NCI-H2171 treated with DMSO at 0.1 percent for 48 hours (cell line): ENCODE measurements at places on chromosomes 16 and 17.

- peak; percentile 89 for DNase-seq
Measured at GRCh38 chr16:85227084-85227945, 115.0 kb upstream of the CIBAR2 start.

DNA sequence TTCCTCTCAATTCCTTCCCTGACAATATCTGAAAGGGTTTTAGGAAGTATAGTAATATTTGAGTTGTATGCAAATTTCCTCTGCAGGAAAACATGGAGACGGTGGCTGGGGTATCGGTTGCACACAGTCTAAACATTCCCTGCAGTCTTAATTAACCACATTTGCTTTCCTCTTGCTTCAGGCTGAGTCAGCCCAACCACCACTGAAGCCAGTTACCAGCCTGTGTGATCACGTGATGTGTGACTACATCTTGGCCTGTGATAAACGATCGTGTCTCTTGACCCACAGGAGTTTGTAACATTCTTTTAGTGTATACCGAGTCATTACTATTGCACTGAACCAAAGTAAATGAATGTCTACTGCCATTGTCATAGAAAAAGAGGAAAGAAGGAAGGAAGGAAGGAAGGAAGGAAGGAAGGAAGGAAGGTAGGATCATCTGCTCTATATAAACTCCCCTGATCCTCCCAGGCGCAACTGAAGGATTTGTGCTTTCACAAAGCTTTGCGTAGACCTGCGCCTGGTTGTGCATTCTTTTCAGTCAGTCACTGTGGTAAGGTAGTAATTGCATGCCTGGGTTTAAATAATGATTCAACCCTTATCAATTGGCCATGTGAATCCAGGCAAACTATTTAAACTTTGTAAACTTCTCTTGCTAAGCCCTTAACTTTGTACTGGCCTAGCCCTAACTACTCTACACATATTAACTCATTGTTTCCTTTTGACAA lies 280.6 kb upstream of the SALL1 start:
- no peak for DNase-seq

- no peak for DNase-seq
Measured at GRCh38 chr17:4005296-4006164, 41.3 kb upstream of the ATP2A3 start.

- no peak for DNase-seq
Measured at GRCh38 chr16:68238029-68238345, 2.1 kb upstream of the ESRP2 start.

DNA sequence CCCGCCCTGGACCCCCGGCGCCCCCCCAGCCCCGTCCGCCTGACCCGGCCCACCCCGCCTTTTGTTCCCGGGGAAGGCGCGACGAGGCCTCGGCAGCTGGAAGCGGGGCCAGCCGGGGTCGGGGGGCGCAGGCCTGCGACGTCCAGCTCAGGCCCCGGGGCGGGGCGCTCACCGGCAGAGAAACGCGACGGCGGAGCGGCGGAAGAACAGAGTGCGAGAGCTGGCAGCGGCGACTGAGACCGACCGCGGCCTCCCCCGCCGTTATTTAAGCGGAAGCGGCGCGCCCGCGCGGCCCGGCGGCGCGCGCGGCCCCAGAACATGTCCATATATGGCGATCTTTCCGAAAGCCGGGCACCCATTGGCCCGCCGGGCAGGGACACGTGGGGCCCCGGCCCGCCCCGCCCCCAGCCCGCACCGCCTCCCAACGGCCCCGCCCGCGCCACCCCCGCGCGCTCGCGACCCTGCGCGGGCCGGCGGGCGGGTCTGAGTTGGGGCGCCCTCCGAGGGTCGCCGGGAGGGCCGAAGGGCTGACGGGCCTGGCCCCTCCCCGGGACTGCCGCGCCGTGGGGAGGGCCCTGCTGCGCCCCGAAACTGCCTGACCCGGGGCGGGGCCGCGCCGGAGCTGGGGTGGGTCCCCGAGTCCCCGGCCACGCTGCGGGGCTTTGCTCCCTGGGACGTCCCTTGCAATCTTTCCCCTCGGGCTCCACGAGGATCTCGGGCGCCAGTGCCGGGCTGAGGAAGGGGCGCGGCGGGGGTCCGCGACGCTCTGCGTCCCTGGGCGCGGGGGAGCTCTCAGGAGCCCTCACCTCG lies at the start of gene ACTG1:
Gene ACTG1 (minus strand): TSS at position 238 of the 810 bp plus-strand sequence. CDS start 445 bp downstream, outside the sequence.
- peak; percentile 90 for DNase-seq

- DNase-seq = no peak
Measured at GRCh38 chr17:77425791-77426641, 285.2 kb downstream of the SEC14L1 start.
